Fibroblast of pulmonary artery (primary cell): ENCODE measurements at places on chromosomes 6 and 20.

DNA sequence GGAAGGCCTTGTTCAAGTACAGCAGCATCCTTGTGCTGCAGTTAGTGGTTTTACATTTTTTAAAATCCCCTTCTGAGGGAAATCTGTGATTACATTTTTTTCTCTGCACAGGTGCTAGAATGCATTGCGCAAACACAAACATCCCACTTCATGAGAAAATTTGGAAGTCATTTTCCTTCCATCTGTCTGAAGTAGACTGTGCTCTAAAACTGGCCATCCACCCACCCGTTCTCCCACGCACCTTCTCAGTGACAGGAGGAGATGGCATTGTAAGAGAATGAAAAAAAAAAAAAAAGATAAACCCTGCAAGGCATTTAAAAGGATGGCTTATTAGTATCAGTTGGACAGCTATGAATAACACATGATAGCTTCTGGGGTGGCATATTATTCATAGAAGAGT is 65.0 kb downstream of the SOBP start:
- DNase-seq = no peak

GRCh38 chr6:80340686-80341085 is 234.2 kb downstream of the BCKDHB start:
- no peak for DNase-seq

DNA sequence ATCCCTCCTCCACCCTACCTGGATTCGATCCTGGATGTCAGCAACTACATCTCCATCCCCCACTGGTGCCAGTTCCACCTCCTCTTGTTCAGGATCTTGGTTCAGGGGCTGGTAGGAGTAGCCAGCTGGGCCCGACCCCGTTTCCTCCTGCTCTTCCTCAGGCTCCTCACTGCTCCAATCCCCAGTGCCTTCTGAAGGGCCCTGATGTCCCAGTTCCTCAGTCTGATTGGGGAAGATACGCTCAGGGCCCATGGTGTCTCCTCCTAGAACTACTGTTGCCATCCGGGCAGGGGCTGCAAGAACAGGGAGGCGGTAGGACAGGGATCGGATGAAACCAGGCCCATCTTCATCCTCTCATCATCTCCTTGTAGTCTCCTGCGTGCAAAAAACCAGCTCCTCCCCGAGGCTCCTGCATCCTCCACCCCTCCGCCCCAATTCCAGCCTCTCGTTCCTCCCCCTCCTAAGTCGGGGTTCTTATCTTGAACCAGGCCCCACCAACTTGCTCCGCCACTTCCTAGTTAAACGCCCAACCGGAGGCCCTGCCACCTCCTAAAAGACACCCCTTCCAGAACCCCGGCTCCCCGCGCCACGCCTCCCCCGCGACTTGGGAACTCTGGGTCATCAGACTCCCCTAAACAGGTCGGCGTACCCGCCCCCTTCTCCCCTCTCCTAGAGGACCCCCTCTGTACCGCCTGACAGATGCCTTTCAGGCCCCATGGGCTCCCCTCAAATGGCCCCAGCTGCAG is 476 bp downstream of the MEA1 start:
- DNase-seq = peak; percentile 23

DNA sequence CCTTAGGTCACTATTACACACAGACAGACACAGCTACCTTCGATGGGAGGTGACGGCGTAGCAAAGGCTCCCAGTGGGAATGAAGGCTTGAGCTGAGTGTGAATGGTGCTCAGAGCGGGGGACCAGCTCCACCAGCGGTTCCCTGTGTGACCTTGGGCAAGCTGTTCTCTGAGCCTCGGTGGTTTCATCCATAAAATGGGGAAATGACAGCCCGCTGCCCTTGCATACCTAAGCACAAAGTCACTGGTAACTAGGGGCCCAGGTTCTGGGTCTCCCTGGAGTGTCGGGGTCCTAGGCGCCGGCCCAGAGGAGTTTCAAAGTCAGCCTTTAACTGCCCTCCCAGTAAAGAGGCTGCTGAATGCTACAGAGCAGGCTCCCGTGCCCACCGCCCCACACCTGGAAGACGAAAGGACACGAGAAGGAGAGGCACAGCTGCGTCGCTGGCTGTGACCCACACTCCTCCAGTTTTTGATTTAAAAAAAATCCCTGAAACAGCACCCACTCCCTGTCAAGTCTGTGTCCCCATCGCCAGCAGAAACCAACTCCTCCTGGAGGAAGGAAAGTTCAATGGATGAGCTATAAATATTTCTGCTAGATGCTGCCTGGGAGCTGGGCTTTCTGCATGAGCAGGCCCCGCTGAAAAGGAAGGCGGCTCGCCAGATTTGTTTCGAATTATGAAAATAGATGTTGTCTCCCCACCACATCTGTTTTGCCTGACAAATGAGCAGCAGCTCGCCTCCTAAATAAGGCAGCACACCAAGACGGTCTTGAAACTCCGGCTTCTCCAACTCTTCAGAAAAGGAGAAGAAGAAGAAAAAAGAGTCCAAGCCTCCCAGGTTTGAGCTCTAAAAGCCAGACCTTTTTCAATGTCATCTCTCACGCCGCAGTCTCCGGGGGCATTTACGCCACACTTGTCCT is 27.4 kb downstream of the PMEPA1 start:
- no peak for DNase-seq

DNA sequence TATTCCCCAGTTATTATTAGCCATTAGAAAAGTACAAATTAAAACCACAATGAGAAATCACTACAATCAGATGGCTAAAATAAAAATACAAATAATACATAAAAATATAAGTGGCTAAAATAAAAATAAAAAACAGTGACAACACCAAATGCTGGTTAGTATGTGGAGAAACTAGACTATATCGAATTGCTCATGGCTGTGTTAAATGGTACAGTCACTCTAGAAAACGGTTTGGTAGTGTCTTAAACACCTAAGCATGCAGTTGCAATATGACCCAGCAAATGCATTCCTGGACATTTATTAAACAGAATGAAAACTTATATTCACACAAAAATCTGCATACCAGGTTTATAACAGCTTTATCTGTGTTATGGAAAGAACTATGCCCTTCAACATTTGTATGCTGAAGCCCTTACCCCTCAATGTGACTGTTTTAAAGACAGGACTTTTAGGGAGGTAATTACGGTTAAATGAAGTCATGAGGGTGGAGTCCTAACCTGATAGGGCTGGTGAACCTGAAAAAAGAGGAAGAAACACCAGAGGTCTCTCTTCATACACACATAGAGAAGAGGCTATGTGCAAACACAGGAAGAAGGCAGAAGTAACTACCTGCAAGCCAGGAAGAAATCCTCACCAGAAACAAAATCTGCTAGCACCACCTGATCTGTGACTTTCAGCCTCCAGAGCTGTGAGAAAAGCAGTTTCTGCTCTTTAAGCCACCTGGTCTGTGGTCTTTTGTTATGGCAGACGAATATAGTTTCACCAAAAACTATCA is 84.9 kb downstream of the ASCC3 start:
- no peak for DNase-seq
